ENCODE measurements at places on chromosomes 13 and 19.

- no peak for DNase-seq
These were observed 660 bp upstream of the MVB12A start for GRCh38 chr19:17419154-17419620.

DNA sequence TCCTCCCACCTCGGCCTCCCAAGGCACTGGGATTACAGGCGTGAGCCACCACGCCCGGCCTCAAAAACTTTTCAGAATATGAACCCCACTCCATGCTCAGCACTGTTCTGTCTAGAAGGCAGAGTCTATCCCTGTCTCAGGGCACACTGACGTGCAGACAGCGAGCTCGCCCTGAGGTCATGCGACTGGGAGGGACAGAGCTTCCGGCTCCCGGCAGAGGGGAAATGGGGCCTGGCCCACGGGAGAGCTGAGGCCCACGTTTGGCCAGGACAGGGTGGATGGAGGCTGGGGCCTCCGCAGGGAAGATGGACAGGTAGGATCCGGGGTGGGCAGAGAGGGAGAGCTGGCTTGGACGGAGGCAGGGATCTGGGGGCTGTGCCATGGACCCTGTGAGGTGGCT, 2.8 kb upstream of the AZU1 start:
- no peak for DNase-seq

DNA sequence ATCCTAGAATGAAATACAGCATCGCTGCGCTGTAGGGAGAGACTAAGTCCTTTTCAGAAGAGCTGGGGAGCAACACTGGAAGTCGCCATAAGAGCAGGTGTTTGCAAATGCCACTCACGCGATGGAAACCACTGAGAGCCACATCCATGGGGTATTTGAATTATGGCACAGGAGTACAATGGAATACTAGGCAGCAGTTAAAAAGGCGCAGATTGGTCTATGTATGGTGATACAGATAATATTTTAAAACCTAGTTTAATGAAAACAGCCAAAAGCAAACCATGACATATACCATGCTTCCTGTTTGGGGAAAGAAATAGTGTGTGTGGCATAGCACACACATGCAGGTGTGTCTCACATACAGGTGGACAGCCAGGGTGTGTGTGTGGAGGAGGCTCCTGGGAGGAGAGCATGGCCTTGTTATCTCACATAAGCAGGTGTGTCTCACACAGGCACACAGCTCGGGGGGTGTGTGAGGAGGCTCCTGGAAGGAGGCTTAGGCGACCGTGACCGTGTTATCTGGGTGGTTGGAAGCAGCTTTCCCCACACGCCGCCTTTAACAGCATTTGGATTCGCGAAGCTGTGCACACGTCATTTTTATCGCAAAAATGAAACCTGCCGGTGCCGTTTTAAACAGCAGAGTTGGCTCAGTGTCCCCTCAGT, 33.6 kb downstream of the ADPRHL1 start:
- DNase-seq = no peak

- no peak for DNase-seq
These were observed at the start of gene FOXA3 for GRCh38 chr19:45863840-45864628. Gene FOXA3, plus strand, starts transcription at chr19:45864326. Its CDS starts 131 bp downstream, at chr19:45864457.

DNA sequence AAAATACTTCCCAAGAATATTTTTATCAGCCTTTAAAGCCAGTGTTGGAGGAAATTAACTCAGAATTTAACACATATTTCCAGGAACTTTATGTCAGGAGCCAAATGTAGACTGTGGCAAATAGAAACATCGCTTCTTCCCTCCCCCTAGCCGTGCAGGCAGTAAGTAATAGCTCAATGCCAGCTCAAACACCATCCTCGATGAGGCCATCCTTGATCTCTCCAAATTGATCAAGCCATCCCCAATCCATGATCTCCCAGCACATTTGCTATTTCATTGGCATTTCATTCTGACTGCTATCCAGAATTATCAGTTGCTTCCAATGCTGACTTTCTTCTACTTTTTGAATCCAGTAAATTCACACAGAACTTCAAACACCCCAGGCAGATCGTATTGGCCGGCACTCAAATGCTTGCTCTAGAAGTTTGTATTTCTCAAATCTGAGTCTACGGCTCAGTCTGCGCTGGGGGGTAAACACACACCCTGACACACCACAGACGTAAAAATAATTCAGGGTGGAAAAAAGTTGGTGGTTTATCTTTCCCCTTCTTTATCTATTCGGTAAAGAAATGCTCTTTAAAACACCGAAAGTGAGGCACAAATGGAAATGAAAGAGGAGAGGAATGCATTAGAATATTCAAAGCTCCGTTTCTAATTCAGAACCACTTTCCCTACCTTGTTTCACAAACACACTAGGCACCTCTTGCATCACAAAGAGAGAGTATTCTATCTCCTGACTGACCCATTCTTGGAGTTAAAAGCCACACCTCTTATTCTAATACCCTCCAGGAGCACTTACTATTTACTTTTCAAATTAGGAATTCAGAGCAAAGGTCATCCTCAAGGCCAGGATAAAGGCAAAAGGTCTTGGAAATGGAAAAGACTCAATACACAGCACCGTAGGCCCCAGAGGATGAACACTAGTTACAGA, 991 bp downstream of the OBI1 start:
- DNase-seq = no peak

DNA sequence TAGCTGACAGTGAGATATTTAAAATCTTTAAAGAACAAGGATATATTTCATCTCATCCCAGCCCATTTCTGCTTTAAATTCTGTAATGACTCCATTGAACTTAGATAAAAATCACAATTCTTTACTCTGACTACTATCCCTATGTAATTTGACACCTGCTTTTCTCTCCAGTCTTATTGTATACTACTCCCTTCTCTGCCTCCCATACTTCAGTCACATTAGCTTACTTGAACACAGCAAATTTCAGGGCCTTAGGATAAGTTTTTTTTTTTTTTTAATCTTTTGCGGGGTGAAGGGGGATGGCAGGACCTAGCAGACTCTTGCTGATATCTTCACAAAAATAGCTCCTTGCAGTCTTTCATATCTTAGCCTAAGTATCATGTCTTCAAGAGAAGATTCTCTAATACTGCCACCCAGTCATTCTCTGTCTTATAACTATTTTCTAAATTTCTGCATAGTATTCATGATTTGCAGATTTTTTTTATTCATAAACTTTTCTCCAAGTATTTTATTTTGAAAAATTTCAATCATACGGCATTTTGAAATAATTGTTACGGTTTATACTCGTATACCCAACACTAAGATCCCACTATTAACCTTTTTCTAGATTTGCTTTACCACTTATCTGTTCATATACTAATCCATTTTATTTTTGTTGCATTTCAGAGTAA, 151.4 kb downstream of the PCCA start:
- DNase-seq = no peak

- peak; percentile 71 for DNase-seq
These were observed 26.5 kb upstream of the LSM14A start for GRCh38 chr19:34145741-34146202.

DNA sequence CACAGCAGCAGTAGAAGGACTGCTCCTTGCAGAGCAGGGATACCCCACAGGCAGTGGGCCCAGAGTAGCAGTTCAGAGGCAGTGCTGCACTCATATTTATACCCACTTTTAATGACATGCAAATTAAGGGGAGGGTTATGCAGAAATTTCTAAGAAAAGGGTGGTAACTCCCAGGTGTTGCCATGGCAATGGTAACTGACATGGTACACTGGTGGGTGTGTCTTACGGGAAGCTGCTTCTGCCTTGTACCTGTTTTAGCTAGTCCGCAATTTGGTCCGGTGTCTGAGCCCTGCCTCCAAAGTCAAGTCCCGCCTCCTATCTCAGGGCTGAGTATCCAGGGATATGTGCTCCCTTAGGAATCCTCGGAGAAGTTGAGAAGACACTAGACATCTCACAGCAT, 79.2 kb upstream of the UQCRFS1 start:
- DNase-seq = no peak

GRCh38 chr19:18340190-18340989, at the start of gene PGPEP1:
Gene PGPEP1, plus strand, starts transcription at chr19:18340598. Its CDS starts 84 bp downstream, at chr19:18340682.
- peak; percentile 85 for DNase-seq

GRCh38 chr13:43484432-43485225, 302.1 kb downstream of the ENOX1 start:
- DNase-seq = peak; percentile 34

- no peak for DNase-seq
These were observed 15.1 kb downstream of the ZNF160 start for GRCh38 chr19:53088091-53088490.

DNA sequence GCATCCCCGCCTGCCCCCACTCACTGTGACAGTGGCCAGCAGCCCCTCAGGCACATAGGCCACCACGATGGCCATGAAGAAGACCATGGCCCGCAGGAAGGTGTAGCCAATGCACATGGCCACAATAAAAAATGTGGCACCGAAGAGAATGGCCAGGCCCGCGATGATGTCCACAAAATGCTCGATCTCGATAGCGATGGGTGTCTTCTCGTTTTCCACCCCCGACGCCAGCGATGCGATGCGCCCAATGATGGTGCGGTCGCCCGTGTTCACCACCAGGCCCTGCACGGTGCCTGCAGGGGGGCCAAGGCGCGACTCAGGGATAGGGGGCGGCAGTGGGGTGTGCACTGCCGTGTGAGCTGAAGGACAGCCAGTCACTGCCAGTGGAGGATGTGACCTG, 3.7 kb downstream of the ATP4A start:
- no peak for DNase-seq

- no peak for DNase-seq
These were observed 21.0 kb upstream of the CD33 start for GRCh38 chr19:51203916-51204315.

DNA sequence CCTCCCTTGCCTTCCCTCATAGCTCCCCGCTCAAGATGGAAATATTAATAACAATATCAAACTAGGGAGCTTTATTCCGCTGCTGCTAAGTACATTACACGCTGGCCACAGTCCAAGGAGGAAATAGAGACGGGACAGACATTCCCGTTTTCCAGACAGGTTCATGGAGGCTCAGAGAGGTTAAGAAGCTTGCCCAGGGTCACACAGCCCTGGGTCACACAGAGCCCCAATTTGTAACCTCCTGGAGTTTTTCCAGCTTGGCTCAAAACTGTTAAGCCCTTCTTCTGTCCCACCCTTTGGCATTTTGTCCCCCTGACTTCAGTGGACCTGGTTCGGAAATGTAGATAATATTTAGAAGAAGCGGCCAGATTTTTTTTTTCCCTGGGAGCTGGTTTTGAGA, 2.0 kb downstream of the BICRA start:
- DNase-seq = no peak

- DNase-seq = no peak
These were observed 1271.1 kb upstream of the PRR20A start for GRCh38 chr13:55869648-55870047.

DNA sequence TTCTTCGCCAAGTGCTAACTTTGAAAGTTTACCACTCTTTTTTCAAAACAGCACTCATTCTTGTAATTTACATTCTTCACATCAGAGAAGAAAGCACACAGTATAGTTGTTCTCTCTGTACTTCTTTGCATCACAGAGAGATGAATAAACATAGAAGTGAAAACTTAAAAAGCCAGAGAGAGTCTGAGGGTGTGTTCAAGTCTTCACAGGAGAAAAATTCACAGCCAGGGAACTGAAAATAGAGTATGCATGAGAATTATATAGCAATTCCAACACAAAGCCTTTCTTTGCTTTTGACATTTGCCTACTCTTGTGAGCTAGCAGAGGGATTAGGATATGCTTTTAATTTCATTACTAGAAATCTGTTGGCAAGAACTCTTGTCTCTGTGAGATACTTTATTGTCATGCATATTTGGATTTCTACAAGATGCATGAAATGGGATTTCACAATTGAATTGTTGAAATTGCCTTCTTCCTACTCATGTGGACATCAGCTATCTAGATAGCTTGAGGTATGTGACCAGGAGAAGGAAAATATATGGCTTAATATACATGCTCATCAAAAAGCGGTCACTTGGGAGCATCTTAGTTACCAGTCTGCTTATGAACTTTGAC, 166.1 kb downstream of the SLC7A1 start:
- no peak for DNase-seq

DNA sequence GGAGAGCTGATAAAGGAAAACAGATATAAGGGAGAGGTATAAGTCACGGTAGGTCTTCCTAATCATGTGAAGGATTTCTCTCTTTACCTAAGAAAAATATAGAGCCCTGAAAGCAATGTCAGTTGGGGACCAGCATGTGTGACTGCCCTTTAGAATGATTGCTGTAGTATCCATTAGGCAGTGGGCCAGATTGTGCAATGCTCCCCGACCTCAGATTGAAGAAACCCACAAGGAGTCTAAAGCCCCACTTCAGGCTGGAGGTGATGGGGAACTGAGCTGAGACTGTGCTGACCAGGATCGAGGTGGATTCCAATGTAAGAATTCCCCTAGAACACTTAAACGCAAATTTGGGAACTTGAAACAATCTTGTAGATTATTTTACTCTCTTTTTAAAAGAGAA, 614.4 kb downstream of the LIG4 start:
- DNase-seq = no peak

GRCh38 chr13:40983259-40983658, 35.9 kb downstream of the ELF1 start:
- DNase-seq = no peak

- no peak for DNase-seq
These were observed 389.9 kb downstream of the RFC3 start for GRCh38 chr13:34207872-34208271.

GRCh38 chr13:39364947-39365468, 238.0 kb downstream of the LHFPL6 start:
- DNase-seq = no peak

DNA sequence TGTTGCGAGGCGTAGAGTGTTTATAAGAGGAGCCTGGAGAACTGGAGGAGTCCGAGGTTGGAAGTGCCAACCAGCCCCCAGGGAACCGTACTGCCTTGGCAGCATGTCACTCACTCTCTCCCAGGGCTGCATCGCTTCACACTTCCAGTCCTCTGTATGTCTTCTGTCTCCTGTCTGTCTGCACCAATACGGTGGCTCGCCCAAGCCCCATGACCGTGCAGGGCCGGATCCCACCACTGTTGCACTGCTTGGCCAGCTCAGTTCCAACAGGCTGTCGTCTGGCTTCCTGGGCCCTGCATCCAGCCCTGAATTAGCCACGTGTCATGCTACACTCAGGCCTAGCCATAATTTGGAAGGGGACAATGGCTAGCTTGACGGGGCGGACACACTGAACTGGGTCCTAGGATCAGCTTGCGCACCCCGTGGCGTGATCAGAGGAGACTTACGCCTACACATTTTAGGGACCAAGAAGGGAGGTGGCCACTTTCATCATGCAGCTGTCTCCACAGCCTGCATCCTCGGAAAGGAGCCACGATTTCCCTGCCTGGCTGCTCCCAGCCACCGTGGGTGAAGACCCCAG, 147.1 kb downstream of the URI1 start:
- no peak for DNase-seq

GRCh38 chr13:29746148-29746677, 104.2 kb downstream of the UBL3 start:
- no peak for DNase-seq

All from Ammon's horn (tissue), 1 donor.